ENCODE measurements at places on chromosomes 3 and 15. TPM values are rescaled to one million over a fixed set of nuclear protein-coding genes. Genes with fewer than 3 reads are reported as not detected.

GRCh38 chr15:98177966-98178592, 217.6 kb downstream of the ARRDC4 start:
- DNase-seq = peak; percentile 13

Gene RPP14
- 15.9 TPM for total RNA-seq

Gene SENP5
- 16.8 TPM for total RNA-seq

Gene RUVBL1
- total RNA-seq = 27.4 TPM

DNA sequence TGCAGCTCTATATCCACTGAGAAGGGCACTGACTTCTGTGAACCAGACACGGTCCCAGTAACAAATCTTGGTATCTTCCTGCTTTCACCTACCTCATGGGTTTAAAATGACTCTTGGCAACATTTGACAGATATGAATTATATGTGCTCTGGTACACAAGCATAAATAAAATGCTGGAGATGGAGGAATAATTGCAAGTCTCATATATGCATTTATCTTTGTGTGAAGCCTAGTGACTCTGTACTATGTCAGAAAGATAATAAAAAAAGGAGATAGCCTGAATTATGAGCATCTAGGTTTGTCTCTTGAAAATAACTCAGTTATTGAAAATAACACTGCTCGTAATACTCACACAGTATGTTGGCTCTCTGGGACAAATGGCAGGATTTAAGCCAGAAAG, 167.1 kb upstream of the CRBN start:
- DNase-seq = no peak

GRCh38 chr3:191686626-191687025, 225.7 kb downstream of the PYDC2 start:
- DNase-seq = no peak

DNA sequence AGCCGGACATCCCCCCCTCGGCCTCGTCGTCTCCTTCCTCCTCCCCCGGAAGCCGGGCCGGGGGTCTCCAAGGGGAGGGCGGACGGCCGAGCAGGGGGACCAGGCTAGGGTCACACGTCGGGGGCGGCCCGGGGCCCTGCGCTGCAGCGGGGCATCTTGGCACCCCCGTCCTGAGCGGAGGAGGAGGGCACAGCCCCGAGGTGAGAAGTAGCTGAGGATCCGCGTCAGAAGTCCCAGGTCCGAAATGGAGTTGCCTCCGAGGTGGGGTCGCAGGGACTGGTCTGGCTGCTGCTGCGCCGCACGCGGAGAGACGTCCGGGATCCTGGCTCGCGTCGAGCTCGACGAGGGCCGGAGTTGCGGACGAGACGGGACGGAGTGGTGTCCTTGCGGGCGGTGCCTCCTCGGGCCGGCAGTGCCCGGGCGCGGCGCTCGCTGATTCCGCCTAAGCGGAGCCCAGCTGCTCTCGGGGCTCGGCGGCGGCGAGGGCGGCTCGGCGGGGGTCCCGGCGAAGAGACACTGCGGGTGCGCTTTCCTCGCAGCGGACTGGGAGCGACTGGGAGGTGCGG, at the start of gene ADCY5:
Gene ADCY5, minus strand, starts transcription at position 555 of the 566 bp plus-strand sequence. Its CDS starts 545 bp downstream, at position 10.
- DNase-seq = peak; percentile 68

GRCh38 chr15:68640791-68641331, 62.1 kb downstream of the CORO2B start:
- no peak for DNase-seq

DNA sequence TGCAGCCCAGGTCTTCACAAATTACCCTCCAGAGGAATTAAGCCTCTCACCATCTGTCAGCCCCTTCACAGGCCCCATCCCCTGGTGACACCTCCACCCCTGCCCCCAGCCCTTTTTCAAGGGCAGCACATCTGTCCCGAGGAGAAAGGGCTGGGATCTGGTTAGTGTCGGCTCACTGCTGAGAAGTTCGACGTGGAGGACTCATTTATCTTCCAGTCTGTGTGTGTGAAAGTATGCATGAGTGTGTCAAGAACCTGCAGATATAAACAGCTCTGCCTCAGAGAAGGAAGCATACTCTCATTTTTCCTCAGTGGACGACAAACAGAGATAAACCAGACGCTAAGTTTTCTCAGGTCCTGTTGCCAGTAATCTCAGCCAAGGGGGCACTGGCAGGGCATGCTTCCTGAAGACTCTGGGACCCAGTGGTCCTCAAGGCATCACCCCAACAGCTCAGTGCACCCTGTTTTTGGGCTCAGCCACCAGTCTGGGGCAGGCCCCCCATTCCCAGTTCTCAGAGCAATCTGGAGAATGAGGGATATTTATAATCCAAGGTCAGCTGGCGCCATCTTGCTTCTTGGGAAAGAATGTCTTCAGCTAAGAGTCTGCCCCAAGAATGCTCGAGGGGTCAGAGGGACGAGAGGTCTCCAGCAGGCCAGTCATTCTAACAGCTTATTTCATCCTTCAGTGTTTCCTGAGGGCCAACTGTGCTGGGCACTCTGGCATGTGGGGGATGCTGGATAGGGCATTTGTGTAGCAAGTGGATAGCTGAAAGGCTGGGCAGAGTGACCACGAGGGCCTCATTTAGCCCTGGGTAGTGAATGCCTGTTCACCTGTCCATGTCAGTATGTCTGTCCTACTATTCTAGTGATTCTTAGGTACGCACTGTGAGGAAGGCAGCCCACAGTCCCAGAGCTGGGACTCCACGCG, 73.6 kb downstream of the ADCY5 start:
- DNase-seq = peak; percentile 76

DNA sequence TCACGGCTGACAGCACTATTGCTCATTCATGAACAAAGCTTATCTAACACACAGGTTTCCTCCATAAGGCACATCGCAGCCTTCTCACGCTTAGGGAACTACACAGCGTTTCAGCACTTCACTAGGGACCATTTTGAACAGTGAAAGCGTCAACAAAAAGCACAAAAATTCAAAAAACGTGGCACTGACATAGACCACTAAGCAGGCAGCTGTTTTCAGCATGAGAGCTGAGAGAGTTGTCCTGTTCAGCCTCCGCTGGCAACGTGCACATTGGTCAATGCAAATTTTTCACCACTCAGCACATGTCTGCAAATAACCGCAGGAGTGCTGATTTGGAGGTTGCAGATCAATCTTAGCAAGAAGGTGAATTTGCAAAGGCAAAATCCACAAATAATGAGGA, 109.2 kb downstream of the LRRK1 start:
- no peak for DNase-seq

- DNase-seq = peak; percentile 68
Measured at GRCh38 chr15:74438721-74439316, 5.1 kb upstream of the SEMA7A start.

GRCh38 chr3:169542331-169542751, 121.2 kb downstream of the MECOM start:
- peak; percentile 33 for DNase-seq

Gene FILIP1L
- total RNA-seq = 91.7 TPM

- DNase-seq = no peak
Measured at GRCh38 chr3:60216462-60217075, 1034.7 kb downstream of the FHIT start.

DNA sequence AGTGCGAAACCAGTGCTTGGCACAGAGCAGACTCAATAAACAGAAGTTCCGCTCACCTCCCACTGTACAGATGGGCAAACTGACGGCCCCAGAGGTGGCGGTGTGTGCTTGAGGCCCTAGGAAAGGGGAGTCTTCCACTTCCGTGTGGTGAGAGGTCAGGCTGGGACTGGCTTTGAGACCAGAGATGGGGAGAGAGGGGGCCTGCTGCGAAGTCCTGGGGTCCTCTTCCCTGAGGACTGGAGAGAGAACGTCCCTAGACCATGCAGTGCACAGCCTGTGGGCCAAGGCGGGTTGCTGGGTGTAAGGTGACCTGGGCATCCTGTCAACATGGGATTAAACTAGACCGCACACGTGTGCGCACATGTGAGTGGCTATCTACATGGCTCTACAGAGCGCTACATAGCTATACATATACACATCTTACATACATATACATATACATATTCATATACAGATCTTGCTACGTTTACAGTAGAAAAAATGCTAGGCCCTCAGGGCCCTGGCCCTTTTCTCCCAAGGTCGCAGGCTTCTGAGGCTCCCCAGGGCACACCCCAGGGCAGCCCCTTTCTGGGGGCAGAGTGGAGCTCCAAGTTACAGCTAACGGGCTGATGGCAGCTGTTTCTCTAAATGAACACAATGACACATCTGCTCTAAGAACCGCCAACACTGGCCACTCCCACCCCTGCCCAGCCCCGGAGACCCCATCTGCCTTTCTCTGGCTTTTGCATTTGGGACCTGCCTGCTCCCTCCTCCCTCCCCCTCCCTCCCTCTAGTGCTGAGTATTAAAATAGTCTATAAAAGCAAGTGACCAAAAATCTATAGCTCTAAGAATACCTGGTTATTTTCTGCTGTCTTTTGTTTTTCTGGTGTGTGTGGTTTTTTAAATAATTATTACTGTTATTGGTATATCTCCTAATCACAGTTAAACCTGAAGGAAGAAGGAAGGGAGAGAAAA, 47.0 kb downstream of the HCN4 start:
- no peak for DNase-seq

DNA sequence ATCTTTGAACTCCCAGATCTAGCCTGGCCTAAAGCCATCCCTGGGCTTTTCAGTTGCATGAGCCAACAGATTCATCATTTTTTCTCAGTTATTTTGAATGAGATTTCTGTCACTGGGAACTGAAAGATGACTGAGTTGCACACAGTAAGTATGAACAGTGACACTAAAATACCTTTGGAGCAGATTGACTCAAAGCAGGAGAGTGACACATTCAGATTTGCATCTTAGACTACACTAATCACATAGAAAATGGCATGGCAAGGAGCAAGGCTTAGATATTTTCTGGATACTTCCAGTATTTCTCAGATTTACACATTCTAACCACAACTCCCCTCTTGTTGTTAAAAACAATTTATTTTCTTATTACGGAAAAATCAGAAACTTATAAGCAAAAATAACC, 32.8 kb downstream of the SEC62 start:
- no peak for DNase-seq

- DNase-seq = no peak
Measured at GRCh38 chr3:72906154-72906553, 18.3 kb downstream of the GXYLT2 start.

GRCh38 chr3:121819236-121819635, 15.6 kb downstream of the IQCB1 start:
- DNase-seq = no peak

DNA sequence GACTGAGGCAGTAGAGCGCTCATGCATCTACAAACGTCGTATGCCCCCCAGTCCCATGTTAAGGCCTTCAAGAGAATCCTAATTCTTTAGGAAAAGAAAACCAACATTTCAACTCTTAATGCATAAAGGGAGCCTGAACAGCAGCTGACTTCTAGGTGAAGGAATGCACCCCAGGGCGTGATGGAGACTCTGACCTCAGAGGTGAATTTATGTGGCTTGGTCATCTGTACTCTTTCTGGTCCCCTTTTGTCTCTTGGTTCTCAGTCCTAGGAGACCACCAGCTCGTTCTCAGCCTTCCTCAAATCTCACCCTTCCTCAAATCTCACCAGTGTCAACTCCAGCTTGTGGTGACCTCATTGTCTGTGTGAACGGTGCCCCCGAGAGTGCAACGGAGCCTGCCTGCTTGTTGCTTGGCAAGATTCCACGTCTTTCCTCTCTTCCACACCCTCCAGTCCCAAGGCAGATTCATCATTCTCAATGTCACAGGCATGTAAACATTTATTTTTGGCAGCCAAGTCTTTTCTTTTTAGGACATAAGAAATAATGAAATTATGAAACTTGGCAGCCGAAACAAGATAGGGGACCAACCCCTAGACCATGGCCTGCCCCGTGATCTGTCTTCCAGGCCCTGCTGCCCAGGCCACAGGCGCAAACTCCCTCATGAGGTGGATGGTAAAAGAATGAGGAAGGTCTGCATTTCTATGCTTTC, 166.2 kb downstream of the ADAMTS17 start:
- no peak for DNase-seq

DNA sequence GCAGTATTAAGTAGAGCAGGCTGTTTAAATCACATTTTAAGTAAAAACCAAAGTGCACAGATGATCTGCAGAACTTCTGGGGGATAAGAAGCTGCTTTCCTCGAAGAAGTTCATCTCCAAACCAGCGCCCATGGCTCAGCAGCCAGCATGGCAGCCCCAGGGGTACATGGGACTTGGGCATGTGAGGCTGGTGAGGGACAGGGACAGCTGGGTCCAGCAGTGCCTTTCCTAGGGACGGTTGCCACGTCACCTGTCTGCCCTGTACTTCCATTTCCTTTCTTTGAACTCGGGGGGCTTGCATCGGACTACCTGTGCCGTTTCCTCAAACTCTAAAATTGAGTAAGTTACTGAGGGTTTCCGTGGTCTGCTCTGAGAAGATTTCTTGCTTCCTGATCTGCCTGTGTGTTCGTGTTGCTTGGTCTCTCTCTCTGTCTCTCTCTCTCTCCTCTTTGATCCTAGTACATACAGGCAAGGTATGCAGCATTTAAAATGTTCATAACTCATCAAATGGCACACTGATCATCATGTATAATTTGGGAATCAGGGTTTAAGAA, 67.6 kb downstream of the IGF1R start:
- DNase-seq = no peak

GRCh38 chr15:91953432-91953831, 99.9 kb downstream of the SLCO3A1 start:
- DNase-seq = no peak

All from heart left ventricle (tissue), 16 donors.